ENCODE measurements at places on chromosomes 16 and 17.

GRCh38 chr16:9465161-9465560 is 373.7 kb downstream of the HAPSTR1 start:
- DNase-seq, result no peak

DNA sequence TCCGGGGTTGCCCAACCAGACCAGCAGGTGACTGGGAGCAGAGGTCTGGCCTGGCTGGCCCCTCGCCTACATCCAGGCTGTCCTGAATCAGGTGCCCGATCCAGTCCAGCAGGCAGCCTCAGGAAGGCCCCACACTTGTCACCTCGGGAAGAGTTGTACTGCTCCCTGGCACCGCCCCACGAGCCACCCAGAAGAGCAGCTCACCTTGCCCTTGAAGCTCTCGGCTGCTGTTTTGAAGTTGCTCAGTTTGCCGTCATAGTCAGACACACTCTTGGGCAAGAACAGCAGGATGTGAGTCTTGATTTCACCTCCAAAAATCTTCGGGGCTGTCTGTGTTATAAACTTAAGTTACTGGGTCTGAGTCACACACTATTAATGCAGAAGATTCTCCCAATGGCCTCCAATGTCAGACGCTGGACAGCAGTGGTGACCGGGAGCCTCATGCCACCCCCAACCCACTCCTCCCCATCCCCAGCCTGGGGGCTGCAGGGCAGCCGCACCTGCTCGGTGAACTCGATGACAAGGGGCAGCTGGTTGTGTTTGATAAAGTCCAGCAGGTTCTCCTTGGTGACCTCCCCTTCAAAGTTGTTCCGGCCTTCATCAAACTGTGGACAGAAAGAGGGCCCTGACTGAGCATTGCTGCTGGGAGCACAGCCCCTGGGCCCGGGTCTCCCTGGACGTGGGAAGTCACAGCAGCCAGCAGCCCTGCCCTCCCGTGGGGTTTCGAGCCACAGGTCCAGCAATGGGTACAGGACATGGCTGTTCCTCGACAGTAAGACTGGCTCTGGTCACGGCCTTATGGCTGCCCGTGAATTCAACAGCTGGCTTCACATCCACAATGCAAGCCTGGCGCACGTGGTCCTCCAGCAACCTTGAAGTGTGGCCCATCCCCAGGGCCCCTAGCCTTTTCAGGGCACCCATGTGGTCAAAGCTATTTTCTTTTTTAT is 12.2 kb upstream of the PPP1R27 start:
- DNase-seq, result no peak

- no peak for DNase-seq
Observed at GRCh38 chr16:28522792-28523191, 16.0 kb downstream of the NUPR1 start.

- DNase-seq, result peak; percentile 22
Observed at GRCh38 chr17:15436473-15437302, 30.7 kb downstream of the CDRT4 start.

DNA sequence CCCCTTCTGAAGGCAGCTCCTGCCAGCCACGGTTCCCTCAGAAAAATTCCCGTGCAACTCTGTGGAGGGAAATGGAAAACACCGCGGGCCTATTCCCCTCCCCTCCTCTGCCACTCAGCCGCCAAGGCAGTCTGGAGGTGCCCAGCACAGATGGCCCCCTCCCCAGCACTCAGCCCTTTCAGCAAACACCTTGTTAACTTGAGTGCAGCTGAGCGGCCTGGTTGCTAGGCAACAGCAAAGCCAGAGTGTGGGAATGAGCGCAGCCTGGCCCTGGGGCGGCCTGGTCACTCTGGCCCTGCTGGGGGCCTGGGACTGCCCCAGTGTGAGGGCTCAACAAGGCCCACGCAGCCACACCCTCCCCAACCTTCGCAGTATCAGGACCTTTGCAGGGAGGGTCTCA is 32.8 kb downstream of the CACNA1G start:
- DNase-seq, result peak; percentile 43

DNA sequence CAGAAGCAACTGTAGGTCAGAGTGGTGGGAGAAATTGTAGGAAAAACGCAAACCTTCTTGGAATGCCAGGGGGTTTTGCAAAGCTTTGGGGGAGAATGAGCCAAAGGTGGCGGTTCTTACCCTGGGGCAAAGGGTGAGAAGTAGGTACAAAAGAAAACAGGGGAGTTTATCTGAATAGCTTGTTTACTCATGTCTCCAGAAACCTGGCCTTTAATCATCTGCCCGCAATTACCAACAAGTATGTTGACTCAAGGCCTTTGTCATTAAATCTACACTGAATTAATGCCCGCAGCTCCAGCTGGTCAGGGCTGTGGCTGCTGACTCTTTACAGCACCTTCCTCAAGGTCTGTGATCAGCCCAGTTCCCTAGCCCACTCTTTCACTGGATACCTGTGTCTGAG is 320.1 kb downstream of the CBLN1 start:
- peak; percentile 73 for DNase-seq

DNA sequence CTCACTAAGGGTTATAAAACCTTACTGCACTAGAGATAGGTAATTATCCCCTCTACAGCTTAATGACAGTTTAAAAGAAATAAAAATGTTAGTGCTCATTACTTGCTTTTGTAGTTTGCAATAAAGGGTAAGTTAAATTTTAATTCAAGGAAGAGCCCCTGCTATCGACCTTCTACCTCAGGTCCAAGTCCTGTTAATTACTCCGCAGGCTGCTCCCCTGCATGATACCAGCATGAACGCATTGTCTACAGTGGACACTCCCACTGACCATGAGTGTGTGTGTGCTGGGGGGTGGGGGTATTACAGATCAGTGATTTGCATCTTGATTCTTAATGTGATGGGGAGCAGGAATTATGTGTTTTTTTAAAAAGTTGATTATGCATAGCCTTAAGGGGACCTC is 103.1 kb downstream of the AATF start:
- DNase-seq, result no peak

DNA sequence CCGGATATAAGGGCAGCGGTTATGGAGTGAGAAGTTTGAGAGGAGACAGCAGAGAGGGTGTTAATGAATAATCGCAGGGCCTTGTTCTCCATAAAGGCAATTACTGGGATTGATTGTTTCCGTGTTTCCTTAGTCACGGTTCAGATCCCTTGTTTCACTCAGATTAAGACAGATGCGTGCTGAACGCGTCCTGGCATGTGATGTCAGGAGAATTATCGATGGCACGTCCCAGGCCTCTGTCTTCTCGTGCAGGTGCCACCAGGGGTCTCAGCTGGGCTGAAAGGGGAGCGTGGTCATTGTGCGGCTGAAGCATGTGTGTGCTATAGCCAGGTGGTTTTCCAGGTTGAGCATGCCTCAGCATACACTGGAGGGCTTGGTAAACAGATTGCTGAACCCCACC is 142.4 kb upstream of the NOL11 start:
- DNase-seq, result no peak

DNA sequence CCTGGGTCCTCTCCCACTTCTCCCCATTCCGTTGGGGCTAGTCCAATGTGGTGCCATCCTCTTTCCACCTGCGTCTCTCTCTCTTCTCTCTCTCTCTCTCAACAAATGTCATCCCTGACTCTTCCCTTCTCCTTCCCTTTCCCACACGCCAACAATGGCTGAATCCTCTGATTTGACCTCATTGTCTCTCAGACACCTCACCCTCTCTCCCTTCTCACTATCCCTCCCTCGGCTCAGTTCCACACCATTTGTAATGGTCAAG is 628 bp upstream of the ZNF18 start:
- no peak for DNase-seq

All from RPMI7951 (cell line).